NCI-H187 treated with DMSO at 0.1 percent for 48 hours (cell line): ENCODE measurements at places on chromosomes 11 and 22.

DNA sequence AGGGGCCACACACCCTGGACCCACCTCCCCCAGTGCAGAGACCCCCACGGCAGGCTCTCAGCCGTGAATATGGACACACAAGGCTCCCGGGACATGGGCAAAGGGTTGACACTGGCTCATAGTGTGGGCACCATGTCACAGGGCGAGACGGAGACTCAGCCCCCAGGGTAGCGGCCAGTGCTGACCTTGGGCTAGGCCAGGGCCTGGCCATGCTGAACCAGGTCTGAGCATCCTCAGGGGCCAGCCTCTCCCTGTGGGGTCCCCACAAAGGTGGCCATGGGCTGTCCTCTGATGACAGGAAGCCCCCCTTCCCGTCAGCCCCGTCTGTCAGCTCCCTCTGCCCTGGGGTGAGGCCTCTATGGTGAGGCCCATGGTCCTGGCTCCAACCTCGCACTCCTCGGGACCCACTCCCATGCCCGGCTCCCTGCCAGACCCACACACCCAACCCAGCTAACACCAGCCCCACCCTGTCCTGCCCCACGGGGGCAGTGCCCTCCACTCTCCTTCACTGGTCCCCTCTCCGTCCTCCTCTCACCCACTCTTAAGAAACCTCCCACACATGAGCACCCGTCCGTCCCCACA is 19.0 kb upstream of the PRODH start:
- DNase-seq: no peak

GRCh38 chr11:96272529-96273222 is 70.3 kb downstream of the MAML2 start:
- no peak for DNase-seq

GRCh38 chr11:115926601-115927000 is 422.4 kb upstream of the CADM1 start:
- no peak for DNase-seq

- no peak for DNase-seq
Observed at GRCh38 chr11:125081098-125081798, 18.1 kb downstream of the SLC37A2 start.

DNA sequence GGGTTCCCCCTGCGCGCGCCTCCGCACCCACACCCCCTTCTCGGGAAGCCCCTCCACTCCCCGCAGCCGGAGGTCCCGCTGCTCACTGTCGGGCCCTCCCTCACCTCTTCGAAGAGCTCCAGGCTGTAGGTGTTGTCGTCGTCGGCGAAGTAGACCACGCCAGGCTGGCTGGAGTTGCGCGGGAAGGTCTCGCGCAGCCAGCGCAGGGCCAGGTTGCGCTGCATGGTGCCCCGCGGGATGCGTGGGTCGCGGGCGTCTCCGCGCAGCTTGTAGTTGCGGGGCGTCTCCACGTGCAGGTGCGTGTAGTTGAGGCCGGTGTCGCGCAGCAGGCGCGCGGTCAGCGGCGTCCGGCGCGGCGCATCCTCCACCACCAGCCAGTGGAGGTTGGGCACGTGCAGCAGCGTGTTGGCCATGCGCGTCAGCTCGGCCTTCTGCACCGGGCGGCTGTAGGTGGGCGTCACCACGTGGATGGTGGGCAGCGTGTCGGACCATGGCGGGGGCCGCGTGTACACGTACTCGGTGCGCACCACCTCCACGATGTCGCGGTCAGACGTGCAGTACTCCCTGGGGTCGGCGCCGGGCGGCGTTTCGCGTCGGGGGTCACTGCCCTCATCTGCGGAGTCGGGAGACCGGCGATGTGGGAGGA is 28.3 kb downstream of the B3GAT1 start:
- no peak for DNase-seq

GRCh38 chr11:110075105-110075846 is 17.9 kb upstream of the ZC3H12C start:
- no peak for DNase-seq

DNA sequence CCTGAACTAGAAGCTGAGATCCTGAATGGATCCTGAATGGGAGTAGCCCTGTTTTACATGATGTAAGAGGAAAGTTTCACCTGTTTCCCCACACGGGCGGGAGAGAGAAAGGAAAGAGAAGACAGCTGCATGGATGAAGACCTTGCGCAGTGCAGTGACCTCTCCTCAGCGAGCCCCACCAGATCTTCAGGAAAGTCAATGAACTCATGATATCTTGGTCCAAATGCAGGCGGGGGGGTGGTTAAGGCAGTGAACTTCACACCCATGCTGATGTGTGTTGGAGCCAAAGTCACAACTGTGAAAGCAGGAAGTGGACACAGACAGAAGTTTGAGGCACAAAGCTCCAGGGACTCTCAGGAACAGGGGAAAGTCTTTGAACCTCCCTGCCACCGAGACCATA is 8.6 kb upstream of the FJX1 start:
- no peak for DNase-seq

GRCh38 chr22:40314041-40314440 is 32.3 kb upstream of the ADSL start:
- DNase-seq: no peak

GRCh38 chr22:22848364-22848866 is 39.2 kb upstream of the IGLL5 start:
- no peak for DNase-seq

- no peak for DNase-seq
Observed at GRCh38 chr11:119774172-119774763, 45.3 kb upstream of the NECTIN1 start.

GRCh38 chr11:122157653-122158161 is 41.7 kb upstream of the BLID start:
- no peak for DNase-seq

DNA sequence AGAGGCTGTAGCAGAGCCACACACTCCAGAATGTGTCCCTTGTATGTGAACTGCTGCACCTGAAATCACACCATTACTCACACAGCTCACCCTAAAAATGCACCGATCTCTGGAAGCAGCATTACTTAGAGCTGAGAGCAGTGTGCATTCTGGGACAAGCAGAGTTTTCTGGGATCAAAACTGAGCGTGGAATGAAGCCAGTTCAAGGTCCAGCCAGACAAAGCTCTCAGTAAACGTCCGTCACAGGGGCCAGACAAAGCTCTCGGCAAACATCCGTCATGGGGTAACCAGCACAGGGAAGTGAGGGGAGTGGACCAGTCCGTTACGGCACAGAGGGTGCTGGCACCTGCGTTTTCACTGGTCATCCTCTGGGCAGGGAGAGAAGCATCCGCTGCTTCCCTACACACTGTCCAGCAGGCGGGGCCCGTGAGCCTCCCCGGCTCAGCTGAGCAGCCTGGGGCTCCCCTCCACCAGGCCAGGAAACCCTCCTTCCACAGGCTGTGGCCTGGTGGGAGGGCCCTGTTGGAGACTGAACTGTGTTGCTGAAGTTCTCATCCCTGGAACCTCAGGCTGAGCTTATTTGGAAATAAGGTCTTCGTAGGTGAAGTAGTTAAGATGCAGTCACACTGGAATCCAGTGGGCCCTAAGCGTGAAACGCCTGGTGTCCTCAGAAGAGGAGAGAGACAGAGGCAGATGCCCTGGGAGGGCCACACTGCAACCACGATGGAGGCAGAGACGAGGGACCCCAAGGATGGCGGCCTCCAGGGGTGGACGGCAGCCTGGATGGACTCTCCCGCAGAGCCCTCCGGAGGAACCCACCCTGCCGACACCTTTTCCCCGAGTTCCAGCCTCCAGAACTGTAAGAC is 883.9 kb downstream of the BRD1 start:
- DNase-seq: no peak

GRCh38 chr22:35445933-35446332 is 46.0 kb downstream of the MCM5 start:
- DNase-seq: no peak
